Right ventricle myocardium inferior (tissue), 1 donor: ENCODE measurements at places on chromosomes 3 and 15. TPM values are rescaled to one million over a fixed set of nuclear protein-coding genes. Genes with fewer than 3 reads are reported as not detected.
A peak's percentile ranks its signal among the peaks of the same experiment; 100 is the strongest.

The MOBP gene
- total RNA-seq: not detected

The MINDY2 gene
- 38.2 TPM for total RNA-seq

The INKA1 gene
- total RNA-seq: 3.1 TPM

The TUSC7 gene
- total RNA-seq: not detected

The WWTR1 gene
- 42.6 TPM for total RNA-seq

The CACNA2D2 gene
- total RNA-seq: 1.2 TPM

The EPHA6 gene
- total RNA-seq: 0.62 TPM

The ULK3 gene
- total RNA-seq: 42.3 TPM

The CDCP1 gene
- total RNA-seq: 0.32 TPM

The MESP1 gene
- 7.4 TPM for total RNA-seq

GRCh38 chr15:58469432-58470353 is 37.9 kb downstream of the LIPC start:
- DNase-seq: no peak

DNA sequence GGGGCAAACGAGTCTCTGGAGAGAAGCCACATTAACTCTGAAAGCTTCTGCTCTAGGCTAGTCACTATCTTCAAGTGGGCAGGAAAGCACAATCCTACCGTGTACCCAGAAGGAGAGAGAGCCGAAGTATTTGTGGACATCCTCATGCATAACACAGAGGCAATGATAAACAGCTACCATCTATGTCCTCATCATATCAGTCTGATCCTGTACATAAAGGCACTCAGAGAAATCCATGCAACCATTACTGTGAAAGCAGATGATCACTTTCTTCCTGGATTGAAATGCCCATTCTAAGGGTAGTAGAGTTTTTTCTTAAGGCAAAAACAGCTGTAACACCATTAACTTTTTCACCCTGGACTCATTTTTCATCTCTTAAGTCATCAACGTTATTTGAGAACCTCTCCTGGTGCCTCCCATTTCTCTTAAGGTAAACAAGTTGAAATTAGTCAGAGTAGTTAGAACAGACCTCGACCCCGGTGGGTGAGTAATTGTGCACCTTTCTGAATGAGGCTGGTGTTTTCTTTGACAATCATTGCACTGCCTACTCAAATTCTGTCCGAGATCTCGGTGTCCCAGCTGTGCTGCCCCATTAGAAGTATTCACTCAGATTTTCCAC is 327.4 kb downstream of the SHQ1 start:
- DNase-seq: no peak

DNA sequence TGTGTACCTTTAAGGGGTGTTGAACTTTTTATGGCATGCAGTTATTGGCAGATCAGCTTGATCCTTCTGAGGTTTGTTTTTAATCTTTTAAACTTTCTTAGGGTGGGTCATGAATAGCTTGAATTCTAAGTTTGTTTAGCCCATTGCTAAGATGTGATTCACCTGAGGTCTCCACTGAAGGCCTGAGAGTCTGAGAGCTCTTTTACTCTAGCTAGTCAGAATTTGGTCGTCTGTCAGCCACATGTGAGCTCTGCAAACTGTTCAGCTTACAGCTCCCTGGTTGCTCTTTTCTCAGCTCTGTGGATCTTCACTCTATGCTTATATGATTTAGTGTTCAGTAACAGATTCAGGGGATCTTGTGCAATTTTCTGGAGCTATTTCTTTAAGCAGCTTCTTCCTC is 161.3 kb downstream of the ABHD5 start:
- DNase-seq: no peak

GRCh38 chr15:65812916-65813315 is 20.8 kb upstream of the DENND4A start:
- DNase-seq: no peak

- DNase-seq: no peak
Observed at GRCh38 chr3:48686538-48687219, 964 bp upstream of the NCKIPSD start.

GRCh38 chr15:63178034-63178433 is 11.4 kb upstream of the RAB8B start:
- DNase-seq: no peak

GRCh38 chr3:4523710-4524698 is 30.9 kb downstream of the ITPR1 start:
- no peak for DNase-seq

GRCh38 chr3:8563597-8563996 is 62.0 kb downstream of the LMCD1 start:
- no peak for DNase-seq

DNA sequence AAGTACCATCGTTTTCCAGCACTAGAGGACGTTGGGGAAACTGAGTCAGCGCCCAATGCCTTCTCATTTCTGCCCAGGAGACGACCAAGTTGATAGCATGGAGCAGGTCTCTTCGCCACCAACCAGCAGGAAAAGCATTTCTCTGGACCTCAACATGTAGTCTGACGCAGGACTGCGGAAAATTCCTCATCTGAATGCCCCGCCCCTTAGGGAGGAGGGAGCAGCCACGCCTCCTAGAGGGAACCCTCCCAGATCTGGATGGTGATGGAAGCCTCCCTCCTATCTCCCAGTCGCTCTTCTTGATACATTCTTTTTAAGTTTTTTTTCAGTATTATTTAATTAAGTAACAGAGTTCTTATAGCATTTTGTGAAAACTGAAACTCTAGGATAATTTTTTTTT is 17.4 kb upstream of the MINDY4B start:
- DNase-seq: no peak

DNA sequence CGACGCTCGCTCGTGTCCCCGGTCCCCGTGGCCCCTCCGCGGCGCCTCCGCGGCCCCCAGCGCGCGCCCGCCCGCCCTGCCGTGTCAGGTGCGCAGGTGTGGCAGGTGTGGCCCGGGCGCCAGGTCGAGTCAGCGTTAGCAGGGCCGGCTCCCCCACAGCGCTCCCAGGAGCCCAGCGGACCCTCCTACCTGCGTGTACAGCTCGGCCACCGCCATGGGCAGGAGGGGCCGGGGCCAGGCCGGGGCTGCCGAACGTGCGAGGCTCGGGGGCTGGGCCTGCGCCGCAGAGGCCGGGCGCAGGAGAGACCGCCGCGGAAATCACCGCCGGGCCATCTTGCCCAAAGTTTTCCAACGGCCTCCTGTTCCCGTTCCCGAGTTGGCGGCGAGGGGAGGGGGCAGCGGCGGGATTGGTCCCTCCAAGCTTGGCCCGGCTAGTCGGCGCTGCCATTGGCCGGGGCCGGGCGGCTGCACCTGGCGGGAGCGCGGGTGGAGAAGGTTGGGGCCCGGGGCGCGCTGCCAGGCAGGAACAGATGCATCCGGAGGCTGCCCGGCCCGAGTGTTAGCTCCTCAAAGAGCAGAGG is at the start of gene MYO5C:
Gene MYO5C, minus strand, starts transcription at position 384 of the 581 bp plus-strand sequence. Its CDS starts 168 bp downstream, at position 216.
- peak; percentile 88 for DNase-seq

DNA sequence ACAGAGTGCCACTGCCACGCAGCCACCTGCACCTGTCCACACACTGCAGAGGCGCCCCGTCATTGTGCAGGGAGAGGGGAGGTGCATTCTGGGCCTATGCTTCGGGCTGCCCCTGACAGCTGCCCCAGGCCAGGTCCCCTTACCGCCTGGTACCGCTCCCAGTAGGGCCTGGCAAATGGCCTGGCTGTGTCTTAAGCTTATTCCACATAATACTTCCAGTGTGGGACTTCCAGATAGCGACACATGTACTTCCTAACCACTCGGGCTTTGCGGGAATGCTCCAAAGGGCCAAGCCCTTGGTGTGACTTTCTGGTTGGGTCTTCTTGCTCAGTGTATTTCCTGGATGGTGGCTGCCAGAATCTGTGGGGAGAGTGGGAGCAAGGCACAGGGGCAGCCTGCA is 254.3 kb upstream of the CHRNA7 start:
- DNase-seq: no peak

DNA sequence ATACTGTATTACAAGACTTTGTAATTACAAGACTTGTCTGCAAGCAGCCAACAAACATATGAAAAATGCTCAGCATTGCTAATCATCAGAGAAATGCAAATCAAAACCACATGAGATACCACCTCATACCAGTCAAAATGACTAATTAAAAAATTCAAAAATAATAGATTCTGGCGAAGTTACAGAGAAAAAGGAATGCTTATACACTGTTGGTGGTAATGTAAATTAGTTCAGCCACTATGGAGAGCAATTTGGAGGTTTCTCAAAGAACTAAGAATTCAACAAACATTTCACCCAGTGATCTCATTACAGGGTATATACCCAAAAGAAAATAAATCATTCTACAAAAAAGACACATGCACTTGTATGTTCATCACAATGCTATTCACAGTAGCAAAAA is 617.5 kb upstream of the CCDC54 start:
- DNase-seq: no peak

GRCh38 chr3:149283401-149283800 is 50.0 kb downstream of the TM4SF18 start:
- no peak for DNase-seq

DNA sequence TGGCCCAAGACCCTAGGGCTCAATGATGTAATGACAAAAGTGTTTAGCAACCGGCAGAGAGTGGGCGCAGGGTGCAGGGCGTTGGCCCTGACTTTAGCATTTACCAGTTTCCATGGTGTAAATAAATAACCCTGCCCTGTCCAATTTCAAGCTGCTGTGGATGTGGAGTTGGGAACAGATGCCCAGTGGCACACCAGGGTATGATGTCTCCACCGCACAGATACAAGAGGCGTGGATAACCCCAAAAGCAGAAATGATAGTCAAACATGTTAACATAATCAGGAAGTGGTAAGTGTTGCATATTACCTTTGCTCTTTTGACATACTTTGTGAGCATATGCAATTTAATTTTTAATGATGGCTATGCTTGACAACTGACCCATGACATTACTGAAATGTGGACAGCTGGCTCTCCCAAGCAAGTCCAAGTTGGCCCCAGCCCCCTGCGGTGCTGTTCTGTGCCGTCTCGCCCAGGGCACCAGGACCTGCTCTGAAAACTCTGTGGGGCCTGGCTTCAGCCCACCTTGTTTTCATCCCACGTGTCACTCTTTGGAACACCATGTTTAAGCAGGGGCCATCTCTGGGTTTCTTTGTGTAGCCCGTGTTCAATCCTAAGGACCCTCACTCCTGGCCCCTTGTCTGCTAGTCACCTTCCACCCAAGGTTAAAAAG is 10.8 kb upstream of the ANPEP start:
- DNase-seq: no peak

GRCh38 chr3:27044931-27045481 is 324.2 kb downstream of the NEK10 start:
- DNase-seq: no peak

- DNase-seq: no peak
Observed at GRCh38 chr3:2937055-2937454, 173.1 kb downstream of the IL5RA start.
